Activated naive CD8-positive, alpha-beta T cell treated with anti-CD3 and anti-CD28 coated beads for 36 hours (primary cell): ENCODE measurements at places on chromosomes 16 and 17.

DNA sequence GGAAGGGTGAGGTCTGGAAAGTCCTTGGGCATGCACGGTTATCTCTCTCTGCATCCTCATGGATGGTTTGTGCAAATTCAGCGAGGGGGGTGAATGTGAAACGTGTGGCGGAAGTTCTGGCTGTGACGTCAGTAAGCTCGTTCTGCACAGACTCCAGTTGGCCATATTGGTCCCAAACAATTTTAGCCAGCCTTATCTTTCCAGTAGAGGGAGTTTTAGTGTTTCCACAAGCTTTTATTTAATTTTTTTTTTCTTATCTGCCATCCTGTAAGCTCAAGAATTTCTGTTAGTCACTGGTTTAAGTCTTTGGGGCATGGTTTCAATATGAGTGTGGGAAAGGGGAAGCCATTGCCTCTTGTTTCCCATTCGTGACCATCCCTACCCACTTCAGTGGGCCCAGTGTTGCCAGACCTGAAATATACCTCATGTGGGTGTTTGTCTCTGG is 39.0 kb downstream of the HLF start:
- DNase-seq, result no peak

DNA sequence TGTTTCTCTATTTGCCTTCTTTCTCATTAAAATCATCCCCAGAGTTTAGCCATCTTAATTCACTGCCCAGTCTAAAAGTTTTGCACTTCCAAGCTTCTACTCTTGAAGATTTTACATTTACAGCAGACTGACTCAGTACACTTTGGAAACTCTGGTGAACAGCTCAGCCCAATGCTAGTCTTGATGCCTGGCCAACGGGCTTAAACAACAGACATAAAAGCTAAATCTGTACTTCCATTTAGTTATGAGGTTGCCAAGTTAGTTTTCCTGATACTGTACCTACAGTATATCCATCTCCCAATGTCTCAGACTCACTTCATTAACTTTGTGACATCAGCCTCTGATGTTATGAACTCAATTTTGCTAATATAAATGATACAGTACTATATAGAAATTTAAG is 891.8 kb upstream of the SOX9 start:
- DNase-seq, result no peak

DNA sequence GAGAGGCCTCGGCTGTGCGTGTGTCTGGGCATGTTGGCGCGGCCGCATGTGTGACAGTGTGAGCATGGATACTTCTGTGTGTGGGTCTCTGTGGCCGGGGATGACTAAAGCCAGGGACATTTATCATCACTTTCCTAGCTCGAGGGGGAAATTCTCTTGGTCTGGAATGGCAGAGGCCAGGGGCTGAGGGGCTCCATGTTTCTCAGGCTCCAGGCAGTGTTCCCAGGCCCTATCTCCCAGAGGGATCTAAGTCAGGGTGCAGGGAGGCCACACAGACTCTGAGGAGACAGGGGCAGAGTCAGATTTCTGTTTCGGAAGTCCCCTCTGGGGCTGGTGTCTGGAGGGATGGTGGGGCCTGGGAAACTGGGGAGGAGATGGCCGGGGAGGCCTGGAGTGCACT is 23.7 kb upstream of the SPNS2 start:
- no peak for DNase-seq

DNA sequence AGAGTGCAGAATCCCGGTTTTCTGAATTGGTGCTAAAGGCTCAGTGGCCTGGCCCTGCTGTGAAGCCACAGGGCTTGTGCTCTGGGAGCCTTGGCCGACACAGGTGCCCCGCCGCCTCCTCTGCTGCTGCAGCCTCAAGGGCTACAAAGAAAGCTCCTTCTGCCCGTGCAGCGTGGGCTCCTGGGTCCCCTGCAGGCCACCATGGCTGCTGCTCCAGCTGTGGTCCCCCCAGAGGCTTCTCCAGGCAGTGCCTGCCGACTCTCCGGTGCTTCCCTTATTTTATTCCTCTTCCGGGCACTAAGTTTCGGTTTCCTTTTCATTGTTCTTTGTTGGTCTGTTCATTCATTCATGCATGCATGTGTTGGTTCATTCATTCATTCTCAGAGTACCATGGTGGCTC is 53.1 kb downstream of the CMIP start:
- no peak for DNase-seq

DNA sequence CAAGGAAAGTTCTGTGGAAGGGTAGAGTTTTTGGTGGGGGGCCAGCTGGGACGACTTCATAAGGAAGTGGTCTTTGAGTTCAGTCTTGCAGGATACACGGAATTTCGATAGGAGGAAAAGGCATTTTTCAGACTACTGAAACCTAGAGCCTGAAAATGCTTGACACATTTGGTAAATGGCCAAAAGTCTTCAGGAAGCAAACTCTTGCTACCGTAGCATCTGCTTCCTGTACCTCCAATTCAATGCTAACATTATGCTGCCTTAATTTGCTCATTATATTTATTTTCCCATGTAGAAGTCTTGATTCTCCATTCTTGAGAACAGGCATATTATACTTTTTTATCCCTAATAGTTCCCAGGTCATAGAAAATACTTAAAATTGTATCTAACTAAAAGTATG is 129.3 kb upstream of the MED13 start:
- no peak for DNase-seq

DNA sequence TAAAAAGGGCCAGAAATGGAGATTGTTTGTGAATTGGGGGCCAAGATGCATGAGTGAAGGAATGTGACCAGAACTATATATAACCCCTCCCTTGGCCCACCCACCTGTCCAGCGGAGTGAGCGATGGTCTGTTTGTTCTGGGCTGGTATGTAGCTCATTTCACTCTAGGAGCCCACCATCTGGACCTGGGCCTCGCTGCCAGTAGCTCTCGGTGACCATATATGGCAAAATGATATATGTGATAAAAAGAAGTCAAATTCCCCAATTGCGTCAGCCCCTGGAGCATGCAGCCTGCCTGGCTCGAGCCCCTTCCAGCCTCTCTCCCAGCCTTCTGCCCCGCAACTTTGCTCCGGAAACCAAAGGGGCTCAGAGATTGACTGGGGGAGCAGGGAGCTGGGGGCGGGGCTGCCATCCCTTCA is 47.3 kb downstream of the CCDC42 start:
- no peak for DNase-seq

GRCh38 chr16:84048270-84048669 is 5.7 kb upstream of the SLC38A8 start:
- DNase-seq, result no peak

DNA sequence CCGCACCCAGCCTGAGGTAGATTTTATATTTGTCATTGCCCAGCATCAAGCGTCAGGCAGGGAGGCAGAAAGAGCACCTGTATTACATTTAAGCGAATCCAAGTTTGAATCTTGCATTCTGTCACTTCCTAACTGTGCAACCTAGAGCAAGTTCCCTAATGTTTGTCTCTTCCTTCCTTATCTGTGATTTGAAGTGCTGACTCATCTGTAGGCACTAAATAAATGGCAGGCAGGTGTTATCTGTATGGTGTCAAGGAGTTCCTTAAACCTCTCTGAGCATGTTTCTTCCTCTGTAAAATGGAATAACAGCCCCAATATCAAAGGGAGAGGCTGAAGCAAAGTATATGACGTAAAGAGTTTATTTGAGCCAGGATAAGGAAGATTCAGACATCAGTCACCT is 24.3 kb downstream of the GP2 start:
- no peak for DNase-seq

GRCh38 chr17:66706851-66707450 is 128.0 kb upstream of the CACNG5 start:
- no peak for DNase-seq

DNA sequence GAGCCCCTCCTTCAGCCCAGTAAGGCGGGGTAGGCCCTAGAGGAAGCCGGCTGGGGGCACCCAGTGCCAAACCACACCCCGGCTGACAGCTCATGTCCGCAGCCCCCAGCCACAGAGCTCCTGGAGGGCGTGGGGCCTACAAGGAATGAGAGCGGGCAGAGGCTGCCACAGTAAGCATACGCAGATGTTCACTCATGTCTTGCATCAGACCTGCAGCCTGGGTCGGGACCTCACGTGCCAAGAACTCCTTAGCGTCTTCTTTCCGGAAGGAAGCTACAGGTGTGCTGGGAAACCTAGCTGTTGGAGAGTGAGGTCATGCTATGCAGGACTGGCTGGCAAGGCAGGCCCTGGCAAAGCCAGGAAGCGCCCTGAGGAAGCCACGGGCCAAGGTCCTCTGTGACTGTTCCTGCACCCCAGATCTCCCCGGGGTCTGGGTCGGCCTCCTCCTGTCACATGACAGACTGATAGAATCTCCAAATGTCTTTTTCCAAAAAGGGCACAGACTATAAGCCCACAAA is 1.6 kb downstream of the ZNF598 start:
- no peak for DNase-seq

DNA sequence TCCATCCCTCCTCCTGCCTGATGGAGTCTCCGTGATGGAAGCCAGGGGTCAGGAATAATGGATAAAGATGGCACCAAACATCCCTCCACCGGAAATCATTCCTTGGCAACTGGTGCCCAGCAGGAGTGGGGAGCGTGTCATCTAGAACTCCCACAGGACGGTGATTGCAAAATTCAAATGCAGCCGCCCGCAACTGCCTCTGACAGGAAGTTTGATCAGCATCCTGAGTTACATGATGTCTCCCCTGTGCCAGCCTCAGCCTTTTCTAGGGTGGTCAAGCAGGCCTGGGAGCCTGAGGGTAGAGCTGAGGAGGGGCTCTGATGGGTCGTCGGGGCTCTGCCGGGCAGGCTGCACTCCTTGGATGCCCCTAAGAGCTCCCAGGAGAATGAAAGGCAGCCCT is 52.8 kb downstream of the GSG1L start:
- DNase-seq, result no peak

DNA sequence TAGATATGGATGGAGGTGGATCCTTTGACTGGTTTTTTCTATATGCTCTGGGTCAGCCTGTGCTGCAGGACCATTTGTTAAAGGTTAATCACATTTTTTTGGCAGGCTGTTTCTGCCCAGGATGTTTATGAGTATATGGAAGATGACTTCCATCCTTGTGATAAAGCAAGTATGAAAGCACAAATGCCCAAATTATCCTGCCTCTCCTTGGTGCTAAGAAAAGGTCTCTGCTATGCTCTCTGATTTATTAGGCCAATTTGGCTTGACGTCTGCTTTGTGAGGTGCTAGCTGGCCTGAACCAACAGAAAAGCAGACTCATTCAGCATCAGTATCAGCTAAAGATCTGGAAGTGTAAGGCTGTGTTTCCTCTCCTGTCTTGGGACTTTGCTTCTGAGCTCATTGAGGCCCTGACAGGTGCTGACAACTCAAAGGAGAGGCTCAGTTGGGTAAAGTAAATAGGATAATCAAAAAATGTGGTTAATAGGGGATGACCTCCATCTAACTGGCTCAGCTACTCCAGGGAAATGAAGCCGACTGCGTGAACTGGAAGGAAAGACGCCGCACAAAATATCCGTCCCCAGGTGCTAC is 15.2 kb downstream of the ANKRD40 start:
- no peak for DNase-seq

- no peak for DNase-seq
These were observed 91.7 kb downstream of the DNAH17 start for GRCh38 chr17:78485290-78486168.

DNA sequence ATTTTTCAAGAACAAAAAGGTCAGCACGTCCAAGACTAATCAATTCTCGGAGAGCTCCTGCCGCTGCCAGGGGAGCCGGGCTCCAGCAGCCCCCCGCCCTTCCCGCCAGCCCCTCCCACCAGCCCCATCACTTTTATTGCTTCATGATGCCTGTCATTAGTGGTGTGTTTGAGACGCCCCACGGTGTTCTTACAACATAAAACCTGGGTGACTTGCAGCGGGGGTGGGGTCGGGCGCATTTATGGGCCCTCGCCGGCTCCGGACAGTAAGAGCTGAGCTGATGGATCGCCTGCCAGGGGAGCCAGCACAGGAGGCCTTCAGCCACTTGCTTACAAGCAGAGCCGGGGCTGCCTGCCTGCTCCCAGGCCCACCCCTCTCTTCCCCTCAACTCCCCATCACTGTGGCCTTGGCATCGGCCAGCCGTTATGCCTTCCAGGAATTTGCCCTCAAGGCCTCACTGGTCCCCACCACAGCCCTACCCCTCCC is 82.9 kb upstream of the CBX4 start:
- no peak for DNase-seq

DNA sequence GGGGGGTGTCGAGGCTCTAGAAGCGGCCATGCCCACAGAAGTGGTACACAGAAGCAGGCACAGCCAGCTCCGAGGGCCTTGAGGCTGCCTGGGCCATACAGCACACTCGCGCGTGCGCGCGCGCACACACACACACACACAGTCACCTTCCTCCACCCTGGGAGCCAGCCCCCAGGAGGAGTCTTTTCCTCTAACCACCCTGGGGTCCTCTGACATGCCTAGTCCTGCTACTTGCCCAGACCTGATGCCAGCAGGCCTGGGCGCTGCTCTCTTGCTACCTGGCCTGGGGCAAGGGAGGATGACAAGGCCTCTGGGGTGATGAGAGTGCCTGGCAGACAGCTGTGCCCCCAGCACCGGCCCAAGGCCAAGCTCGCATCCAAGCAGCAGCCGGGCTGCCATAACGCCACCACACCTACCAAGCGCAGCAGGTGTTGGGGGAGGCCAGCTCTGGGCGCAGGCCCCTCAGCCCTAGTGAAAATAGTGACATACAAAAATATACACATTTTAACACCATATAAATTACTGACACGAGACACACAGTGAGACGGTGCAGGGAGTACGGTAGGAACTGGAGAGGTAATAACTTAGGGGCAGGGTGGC is 41.1 kb downstream of the TSC2 start:
- no peak for DNase-seq

- DNase-seq, result peak; percentile 13
These were observed 6.1 kb downstream of the DRG2 start for GRCh38 chr17:18093616-18094408.

DNA sequence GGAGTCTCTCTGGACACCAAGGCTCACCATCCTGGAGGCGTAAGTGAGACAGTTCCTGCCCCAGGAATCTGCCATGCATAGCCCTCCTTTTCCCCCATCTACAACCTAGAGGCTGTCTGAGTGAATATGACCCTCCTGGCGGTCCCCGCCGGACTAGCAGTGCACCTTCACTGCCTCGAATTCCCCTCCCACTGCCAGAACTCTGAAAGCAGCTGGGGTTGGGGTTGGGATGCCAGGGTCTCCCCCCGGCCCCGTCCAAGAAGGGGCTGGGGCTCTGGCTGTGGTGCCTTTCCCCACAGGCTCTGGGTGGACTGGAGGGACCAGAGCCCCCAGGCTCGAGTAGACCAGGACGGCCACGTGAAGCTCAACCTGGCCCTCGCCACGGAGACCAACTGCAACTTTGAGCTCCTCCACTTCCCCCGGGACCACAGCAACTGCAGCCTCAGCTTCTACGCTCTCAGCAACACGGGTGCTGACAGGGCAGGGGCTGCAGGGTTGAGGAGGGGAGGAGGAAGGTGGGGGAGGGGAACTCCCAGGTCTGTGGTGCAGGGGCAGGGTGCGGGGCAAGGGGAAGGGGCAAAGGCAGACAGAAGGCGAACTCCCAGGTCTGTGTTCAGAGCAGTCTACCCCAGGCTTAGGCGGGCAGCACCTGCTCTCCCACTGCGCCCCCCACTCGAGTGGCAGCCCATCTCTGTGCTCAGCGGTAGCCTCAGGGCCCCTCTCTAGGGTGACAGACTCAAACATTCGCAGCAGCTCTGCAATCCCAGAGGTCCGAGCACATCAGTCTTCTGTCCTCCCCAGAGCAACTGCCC is 1.2 kb downstream of the ZACN start:
- no peak for DNase-seq

GRCh38 chr17:28982131-28982793 is 23.6 kb downstream of the SEZ6 start:
- peak; percentile 53 for DNase-seq

GRCh38 chr17:21245639-21246084 is 7.5 kb downstream of the NATD1 start:
- no peak for DNase-seq
